ENCODE measurements at places on chromosomes 5 and 9.

DNA sequence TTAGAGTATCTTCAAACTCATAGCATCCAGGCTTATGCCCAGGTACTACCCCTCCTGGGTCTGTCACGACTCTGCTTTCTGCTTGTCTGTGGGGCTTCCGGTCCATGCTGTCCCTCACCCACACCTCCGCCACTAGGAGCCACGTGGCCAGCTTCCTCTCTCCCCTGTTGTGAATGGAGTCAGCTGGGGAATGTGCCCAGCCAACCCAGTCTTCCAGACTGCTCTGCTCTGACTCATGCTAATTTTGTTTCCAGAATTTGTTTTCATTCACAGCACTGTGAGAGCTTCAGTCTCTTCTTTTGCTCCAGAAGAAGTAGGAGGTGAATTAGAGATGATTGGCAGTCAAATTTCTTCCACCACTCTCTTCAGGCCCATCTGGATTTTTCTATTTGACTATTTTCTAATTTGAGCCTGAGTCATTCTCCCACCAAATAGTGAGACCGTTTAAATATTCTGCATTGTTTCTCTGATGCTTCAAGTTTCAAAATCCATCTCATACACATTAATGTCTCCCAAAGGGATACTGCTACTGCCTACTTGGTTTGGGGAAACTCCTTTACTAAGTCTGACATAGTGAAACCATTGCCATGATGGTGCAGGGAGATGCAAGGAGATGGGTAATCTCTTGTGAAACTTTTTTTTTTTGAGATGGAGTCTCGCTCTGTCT lies 424.1 kb upstream of the KIF2A start:
- no peak for DNase-seq

- no peak for DNase-seq
Measured at GRCh38 chr5:108059334-108059733, 322.6 kb downstream of the FBXL17 start.

DNA sequence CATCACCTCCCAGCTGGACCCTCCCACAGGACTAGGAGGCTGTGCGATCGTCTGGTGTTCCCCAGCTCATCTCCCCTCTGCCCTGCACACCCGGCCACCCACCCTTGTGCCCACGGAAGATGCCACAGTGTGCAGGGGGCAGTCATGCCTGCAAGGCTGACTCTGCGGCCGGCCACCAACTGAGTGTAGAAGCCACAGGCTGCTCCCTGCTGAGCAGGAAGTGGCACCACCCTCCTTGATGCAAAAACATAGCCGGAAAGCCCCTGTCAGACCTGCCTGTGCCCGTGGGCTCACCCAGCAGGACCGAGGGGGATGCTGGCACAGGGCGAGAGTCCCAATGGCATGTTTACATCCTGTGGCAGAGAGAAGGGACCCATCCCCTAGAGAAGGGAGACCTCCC lies 40.3 kb upstream of the SLC12A7 start:
- DNase-seq: no peak

- no peak for DNase-seq
Measured at GRCh38 chr9:134638502-134639090, 3.0 kb upstream of the COL5A1 start.

GRCh38 chr9:12720551-12720950 lies 27.4 kb downstream of the TYRP1 start:
- no peak for DNase-seq

DNA sequence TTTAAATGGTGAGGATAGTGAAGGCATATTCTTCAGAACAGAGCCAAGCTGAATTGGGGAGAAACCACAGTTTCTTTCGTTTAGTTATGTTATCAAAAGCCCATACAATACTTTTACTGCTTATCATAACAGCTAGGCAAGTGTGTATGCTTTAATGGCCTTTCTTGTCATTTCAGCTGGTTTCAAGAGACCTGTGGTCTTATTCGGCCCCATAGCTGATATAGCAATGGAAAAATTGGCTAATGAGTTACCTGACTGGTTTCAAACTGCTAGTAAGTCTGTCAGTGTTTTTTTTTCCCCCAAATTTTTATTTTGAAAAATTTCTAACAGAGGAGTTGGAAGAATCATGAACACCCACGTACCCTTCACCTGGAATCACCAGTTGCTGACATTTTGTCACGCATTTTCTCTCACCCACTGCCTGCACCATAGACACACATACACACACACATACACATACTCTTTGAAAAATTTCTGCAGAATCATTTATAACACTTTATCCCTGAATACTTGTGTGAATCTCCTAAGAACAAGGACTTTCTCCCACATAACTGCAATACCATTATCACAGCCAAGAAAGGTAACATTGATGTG lies 63.7 kb downstream of the TJP2 start:
- DNase-seq: no peak

GRCh38 chr5:149552553-149553160 lies 1.4 kb upstream of the CSNK1A1 start:
- DNase-seq: no peak

DNA sequence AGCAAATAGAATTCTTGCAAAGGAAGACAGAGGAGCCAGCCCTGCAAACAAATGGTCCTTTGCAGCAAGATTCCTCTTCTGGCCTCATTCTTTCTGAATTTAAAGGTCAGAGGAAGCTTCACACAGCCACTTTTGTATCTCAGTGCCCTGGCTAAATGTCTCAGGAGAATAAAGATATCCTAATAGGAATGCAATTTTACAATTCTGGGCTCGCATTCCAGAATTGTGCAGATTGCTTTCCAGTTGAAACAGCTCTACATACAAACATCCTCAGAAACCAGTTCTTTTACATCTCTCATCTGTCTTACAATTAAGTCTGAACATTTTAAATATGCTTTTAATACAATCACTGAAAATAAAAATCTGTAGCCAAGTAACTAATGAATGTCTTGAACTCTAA lies 14.6 kb upstream of the ACOT12 start:
- DNase-seq: no peak

GRCh38 chr5:95317085-95317484 lies 32.2 kb upstream of the MCTP1 start:
- DNase-seq: no peak

- no peak for DNase-seq
Measured at GRCh38 chr9:121842612-121842978, 191.2 kb downstream of the DAB2IP start.

DNA sequence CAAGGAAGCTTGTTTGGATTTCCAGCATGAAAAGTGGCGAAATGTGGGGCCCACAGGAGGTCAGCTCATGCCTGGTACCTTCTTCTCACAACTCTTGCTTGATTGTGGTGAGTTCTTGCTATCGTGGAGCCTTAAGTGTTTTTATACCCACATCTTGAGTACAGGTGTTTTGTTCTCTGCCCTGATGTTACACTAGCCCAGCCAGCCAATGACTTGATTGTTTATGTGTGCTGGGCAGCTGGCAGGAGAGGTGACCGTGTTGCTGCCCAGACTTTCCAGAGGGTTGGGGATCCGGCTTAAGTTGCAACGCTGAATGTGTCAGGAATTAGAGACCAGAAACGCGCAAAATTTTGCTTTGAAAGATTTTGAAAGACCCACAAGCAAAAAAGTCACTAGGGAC lies 24.0 kb upstream of the TPPP start:
- DNase-seq: no peak

GRCh38 chr5:174149989-174150388 lies 104.5 kb downstream of the NSG2 start:
- DNase-seq: no peak

DNA sequence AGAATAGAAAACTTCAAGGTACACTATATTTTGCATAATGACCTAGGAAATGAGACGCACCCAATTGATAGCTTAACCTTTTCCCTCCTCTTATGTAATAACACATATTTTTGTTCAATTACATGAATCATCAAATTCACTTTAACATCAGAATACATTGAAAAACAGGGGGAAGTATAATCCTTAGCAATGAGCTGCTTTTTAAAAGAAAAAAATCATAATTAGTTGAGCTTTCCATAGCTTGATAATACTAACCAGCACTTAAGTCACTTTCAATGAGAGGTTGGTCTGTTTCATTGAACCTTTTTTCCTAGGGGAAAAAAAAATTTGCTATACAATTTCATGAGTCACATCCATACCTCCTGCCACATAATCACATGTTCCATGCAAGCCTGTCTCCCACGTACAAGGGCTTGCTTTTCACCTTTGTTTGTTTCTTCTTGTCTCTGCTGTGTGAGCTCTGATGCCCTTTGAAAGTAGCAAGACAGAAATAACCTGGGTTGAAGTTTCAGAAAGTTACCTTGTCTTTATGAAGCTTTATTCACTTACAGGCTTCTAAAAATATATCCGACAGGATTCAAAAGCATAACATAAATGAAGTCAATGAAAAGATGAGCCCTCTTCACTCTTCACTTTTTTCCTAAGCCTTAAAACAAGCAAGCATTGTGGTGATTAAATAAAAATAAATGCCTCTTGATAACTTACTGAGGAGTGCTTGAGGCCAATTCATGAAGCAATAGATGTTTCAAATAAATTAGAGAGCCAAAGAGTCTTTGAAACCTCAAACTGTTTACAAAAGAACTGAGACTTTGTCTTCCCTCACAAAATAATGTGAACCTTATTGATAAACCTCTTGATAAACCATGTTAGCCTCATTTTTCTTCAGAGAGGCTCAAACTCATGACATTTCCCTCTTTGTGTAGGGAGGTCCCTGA lies 108.5 kb downstream of the FEM1C start:
- DNase-seq: no peak

DNA sequence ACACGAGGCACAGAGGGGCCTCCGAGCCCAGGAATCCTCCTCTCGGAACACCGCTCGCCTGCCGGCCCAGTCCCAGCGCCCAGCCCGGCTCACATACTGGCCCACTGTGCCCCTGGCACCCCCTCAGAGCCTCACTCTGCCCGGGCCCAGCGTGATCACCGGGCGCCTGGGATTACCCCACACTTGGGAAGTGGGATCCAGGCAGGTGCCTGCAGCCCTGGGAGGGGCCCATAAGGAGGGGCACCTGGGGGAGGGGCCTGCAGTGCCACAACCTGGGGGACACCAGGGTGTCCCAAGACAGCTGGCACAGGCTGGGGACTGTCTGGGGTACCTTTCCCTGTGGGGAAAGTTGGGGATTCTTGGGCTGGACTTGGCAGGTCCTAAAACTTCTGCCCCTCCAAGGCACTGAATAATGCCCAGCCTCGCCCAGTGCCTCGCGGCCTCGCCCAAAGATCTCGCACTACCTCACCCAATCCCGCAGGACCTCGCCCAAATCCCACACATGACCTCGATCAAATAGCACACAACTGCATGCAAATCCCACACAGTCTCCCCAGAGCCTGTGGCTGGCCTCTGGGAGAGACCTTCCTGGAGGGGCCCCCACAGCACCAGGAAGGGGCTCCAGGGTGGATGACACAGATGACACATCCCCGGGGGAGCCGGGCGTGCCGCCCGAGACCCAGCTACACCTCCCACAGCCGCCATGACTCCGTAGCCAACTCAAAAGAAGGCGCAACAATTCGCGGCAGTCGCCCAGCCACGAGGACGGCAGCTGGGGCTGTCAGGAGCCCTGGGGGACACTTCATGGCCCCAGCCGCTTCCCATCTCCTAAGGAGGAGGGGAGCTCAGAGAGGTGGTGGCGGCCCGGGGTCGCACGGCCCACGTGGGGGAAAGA lies 13.7 kb downstream of the NOTCH1 start:
- DNase-seq: no peak

DNA sequence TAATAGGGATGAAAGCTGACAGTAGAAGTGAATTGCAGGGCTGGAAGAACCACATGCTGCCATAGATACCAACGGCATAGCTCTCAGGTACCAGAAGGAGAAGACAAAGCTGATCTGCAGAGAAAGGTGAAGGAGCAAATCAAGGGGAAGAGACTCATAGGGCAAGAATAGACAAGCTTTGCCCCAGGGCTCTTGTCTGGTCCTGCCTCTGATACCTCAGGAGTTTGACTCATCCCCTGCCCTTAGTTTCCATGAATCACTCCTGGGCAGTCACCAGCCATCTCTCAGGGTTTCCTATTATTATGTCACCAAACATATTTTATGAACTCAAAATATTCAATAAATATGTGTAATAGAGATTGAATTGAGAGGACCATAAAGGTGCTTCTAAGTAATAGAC lies 800.9 kb downstream of the DNAH5 start:
- no peak for DNase-seq

DNA sequence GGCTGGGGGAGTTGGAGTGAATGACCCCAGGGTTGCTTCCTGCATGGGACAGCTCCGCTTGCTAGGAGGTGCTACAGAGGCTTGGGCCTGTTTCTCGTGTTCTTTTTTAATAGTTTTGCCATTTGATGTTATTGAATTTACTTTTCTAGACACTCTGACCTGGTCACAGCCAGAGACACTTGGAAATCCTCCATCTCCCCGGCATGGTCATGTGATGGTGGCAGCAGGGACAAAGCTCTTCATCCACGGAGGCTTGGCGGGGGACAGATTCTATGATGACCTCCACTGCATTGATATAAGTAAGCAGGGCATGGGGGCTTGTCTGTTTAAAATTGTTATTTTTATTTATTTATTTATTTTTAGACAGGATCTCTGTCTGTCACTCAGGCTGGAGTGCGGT lies 13.4 kb downstream of the HSPA5 start:
- no peak for DNase-seq

- DNase-seq: peak; percentile 14
Measured at GRCh38 chr5:152142840-152143469, 218.3 kb upstream of the GLRA1 start.

DNA sequence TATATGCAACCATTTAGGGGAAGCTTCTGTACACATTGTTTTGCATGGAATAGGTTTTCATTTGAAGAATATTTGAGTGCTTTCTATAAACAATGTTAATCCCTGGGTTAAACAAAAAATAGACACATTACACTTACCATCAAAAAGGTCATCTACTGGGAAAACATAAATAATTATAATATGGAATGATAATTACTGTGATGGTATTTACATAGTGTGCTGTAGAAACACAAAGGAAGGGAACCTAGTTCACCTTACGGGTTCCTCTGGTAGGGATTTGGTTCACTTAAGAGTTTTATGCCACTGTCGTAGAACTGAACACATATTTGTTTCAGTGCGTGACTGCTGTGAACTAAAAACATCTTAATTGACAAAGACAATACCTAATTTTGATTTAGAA lies 44.9 kb downstream of the SLC44A1 start:
- no peak for DNase-seq

GRCh38 chr9:90772386-90772785 lies 29.2 kb upstream of the SYK start:
- DNase-seq: no peak

DNA sequence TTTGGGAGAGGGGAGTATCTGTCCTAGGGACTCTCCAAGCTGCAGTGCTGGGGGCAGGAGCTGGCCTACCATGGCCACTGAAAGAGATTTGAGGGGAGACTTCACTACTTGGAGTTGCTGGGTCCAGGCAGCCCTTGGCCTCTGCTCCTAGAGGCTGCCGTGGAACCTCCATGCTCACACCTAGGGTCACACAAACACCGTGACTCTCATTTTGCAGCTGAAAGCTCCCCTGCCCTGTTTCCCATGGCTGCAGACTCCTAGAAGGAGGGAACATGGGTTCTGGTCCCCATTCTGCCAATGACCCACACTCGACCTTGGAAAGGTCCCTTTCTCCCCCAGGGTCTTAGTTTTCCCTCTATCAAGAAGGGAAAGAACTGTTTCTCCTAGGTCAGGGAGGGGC lies 147.1 kb upstream of the PPP1R26 start:
- DNase-seq: no peak

DNA sequence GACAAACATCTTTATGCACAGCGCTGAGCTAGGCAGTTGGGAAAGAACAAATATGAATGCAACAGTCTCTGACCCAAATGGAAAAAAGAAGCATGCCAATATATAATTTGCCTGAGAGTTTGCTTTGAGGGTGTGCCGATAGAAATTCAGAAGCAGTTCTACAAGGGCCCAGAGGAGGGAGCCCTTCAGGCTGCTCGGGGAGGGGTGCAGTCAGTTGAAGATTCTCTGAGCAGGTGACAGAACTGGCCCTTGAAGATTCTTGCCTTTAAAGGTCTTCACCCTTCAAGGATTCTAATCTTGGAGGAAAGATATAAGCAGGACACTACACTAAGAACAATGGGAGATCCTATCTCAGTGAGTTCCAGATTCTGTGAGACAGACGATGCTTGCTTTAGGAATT lies 3.7 kb upstream of the PAPPA start:
- DNase-seq: no peak

Measured in activated CD8-positive, alpha-beta memory T cell treated with anti-CD3 and anti-CD28 coated beads for 48 hours (primary cell).